HCT116 (cell line): ENCODE measurements at places on chromosomes 6 and 20. TPM values are rescaled to one million over a fixed set of nuclear protein-coding genes. Genes with fewer than 3 reads are reported as not detected.

The EMILIN3 gene
- total RNA-seq, result not detected

The PAX1 gene
- total RNA-seq, result not detected

The HLA-G gene
- total RNA-seq, result not detected

The PNPLA1 gene
- total RNA-seq, result 0.10 TPM

The BMP5 gene
- total RNA-seq, result not detected

The VWA7 gene
- 14.6 TPM for total RNA-seq

The NKX2-2 gene
- not detected for total RNA-seq

DNA sequence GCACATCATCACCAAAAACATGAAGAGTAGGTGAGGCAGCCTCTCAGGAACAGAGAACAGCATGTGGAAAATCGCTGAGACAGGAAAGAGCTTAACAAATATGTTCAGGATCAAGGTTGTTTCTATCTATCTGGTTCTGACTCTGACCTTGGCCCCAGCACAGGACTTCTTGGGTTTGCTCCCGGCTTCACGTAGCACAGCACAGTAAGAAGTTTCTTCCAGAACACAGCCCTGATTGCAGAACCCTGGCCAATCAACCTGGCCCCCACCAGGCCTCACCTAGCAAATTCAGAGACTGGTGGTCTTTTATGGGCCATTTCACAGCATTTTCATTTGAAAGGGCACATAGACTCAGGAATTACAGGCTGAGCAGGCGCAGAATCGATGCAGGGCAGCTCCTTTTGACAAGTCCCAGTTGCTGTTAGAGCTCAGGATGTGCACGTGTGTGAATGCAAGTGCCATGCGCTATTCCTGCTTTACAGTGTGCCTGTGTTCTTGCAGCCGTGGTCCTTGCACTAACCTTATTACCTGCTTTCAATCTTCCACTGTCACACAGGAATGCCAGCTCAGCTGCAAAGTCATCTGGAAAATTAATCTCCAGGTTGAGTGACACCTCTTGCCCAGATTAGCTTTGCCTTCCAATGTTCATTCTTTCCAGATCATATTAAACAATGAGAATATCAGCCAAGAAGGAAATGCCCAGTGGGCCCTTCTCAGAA is 100.5 kb upstream of the SLC2A12 start:
- no peak for DNase-seq

DNA sequence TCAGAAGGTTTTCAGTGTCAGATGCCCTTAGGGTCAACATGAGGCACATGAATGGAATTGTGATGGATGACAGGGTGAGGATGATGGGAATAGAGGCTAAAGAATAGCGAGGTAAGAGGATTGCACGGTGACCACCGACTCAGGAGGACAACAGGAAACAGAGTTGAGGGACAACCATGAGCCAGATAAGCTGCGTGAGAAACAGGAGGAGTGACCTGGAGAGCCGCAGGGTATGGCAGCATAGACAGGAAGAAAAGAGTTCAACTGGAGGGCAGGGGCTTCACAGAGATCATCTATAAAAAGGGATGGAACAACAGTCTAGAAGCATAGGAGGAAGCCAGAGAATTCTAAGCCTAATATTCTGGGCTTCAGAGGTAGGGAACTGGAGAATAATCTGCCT is 84.7 kb upstream of the ENPP5 start:
- no peak for DNase-seq

DNA sequence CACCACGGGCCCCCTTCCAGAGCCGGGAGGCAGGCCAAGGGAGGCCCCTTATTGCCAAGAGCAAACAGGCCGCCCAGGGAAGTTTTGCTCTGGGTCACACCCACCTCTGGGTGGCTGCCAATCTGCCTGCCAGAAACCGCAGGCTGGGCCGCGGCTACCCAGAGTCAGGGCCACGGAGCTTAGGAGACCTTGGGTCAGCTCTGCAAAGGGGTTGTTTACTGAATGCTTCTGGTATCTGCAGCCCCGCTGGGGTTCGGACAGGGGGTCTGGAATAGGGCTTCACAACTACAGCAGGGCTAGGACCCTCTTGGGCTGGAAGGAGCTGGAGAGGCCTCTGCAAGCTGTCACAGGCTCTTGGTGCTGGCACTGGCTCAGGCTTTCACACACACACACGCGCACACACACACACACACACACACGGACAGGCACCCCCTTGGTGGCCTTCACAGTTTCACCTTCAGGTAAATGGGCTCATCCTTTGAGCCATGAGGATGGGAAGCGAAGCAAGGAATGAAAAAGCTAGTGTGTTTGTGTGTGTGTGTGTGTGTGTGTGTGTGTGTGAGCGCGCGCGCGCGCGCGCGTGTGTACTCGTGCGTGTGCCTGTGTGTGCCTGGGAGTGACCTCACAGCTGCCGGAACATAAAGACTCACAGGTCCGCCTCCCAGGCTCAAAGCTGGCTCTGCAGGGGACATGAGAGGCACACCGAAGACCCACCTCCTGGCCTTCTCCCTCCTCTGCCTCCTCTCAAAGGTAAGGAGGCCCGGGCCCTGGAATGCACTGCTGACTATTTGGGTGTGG is at the start of gene CCN5:
Gene CCN5 (plus strand): TSS at position 669 of the 798 bp plus-strand sequence. CDS start 22 bp downstream, at position 691.
- peak; percentile 32 for DNase-seq

DNA sequence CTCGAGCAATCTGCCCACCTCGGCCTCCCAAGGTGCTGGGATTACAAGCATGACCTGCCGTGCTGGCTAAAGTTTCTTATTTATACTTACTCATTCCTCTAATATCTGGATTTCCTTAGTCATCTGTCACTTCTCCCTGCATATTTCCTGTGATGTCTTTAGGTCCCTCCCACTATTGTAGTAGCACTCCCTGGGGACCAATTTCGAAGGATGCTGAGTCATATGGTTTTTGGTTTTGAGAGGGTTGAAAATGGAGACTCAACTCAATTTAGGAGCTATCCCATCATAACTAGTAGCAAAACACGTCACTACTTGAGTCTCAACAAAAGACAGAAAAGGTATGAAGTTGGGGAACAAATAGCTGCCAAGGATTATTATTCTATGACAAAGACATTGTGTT is 20.2 kb downstream of the MCUR1 start:
- no peak for DNase-seq

DNA sequence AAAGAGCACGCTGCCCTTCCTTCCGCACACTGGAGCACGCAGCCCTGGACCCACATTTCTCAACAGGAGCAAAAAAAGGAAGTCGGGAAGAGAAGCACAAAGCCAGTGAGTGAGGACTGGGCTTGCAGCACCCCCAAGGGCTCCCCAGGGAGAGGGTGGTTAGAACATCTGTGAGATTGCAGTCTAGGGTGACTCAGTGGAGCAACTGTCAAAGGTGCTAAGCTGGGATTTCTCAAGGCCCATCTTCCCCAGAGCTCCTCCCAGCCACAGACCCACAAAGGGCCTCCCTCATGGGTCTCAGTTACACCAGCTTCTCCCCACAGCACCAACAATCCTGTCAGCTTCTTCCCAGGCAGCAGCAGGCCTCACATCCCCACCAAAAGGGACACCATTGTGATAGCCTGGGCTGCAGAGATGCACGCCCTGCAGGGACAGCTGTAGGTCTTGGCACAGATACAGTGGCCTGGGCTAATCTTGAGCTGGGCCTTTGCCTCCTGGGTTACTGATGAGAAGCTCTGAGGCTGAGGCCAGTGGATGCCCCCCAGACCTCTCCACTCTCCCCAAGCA is 39.6 kb upstream of the CD93 start:
- DNase-seq, result no peak

- DNase-seq, result no peak
These were observed 293.9 kb upstream of the FOXQ1 start for GRCh38 chr6:1018041-1018440.

GRCh38 chr6:6191476-6191875 is 129.0 kb downstream of the F13A1 start:
- DNase-seq, result no peak

- no peak for DNase-seq
These were observed 260.7 kb downstream of the ALDH8A1 start for GRCh38 chr6:134689177-134689576.

- no peak for DNase-seq
These were observed 171.6 kb upstream of the SMLR1 start for GRCh38 chr6:130655586-130655985.

DNA sequence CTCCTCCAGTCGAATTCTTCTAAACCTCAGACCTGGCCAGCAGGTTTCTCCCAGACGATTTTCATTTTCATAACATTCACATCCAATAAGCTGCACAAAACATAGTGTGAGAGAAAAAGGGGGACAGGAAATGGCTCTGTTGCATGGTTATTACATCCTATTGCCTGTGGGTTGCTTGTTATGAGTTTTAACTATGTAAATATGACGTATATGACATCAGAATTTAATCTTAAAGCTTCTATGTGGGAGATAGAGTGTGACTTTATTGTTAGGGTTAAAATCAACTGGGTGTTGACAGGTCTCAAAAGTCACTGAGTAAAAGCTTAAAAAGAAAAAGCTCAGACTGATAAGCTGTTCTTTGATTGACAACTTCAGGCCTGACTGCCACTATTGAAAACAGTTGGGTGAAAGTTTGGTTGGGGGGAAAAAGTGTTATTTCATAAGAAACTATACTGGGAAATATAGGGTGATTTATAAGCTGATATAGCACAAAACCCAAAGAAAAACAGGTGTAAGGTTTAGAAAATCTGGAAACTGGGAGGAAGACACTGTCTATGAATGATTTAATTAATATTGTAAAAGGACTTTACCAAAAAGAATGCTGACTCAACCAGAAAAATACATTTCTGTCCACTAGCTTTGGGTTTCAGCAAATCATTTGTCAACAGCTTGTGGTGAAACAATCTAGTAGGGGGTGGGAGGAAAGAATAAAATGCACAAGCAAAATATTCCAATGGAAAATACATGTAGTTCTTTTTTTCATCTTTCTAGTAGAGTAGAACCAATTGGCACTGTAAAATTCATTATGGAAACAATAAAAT is 134.1 kb upstream of the CEP162 start:
- no peak for DNase-seq

DNA sequence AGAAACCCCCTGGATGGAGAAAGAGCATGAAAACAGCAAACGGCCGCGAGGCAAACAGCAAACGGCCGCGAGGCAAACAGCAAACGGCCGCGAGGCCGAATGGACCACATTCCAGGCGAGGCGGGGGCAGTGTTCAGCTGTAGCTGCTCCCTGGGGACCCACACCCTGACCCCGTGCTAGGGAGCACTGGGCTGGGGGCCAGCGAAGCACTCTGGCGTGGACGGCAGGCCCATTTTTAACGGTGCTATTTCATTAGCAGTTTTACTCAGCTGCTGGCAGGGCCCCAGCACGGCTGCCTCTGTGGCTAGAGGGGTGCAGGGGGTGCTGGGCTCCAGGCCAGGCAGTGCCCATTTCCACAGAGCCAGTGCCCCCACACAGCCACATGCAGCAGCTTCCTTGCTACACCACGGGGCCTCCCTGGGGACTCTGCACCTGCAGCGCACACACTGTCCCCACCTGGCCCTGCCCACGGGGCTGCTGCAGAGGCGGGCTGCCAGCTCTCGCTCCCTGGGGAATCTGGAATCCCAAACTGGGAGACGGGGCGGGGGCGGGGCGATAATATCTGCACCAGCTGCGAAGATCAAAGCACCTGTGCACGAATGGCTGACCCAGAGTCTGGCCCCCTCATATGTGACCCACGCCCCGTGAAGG is 35.6 kb upstream of the SLCO4A1 start:
- DNase-seq, result no peak

DNA sequence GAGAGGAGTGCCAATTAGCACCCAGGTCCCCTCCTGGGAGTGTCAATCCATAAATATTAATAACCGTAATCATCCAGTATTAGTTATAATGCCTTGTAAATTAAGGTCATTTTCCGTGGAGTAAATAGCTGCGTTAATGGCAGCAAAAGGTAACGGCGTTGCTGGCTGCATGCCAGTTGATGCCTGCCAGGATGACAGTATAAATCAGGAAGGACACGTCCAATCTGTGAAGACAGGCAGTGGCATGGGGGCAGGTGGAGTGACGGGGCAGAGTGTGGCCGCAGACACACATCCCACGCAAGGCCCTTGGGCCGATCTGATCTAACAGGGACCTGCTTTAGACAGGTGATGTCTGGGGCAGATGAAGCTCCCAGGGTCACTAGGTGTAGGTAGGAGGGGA is 49.1 kb downstream of the KCNB1 start:
- no peak for DNase-seq

- no peak for DNase-seq
These were observed 213.6 kb upstream of the HTR1E start for GRCh38 chr6:86723729-86724128.

- no peak for DNase-seq
These were observed 11.8 kb downstream of the TRIM10 start for GRCh38 chr6:30149234-30149633.

- no peak for DNase-seq
These were observed 216.9 kb upstream of the BTBD3 start for GRCh38 chr20:11700831-11701230.

DNA sequence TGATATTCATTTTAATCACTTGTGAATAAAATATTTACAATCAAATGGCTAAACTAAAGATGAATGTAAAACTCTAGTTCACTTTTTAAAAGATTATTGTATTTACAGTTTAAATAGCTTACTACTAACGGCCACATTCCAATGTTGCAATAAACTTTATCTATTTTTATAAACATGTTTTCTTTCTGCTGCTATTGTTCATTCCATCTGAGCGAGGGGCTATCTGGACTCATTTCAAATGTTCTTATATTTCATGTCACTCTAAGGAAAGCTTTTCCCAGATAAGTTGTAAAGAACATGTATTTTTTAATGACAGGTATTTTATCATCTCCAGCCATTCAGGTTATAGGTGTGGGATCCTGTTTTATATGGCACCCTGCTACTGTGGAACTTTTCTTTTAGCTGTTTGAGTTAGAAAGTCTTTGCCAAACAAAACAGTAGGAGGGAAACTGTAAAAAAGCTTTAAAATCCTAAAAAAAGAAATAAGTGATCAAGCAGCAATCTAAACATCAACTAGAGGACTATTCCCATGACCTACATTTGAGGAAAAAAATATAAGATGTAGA is 42.5 kb downstream of the HMGCLL1 start:
- DNase-seq, result no peak

- no peak for DNase-seq
These were observed 176.6 kb upstream of the FERMT1 start for GRCh38 chr20:6299456-6299855.

DNA sequence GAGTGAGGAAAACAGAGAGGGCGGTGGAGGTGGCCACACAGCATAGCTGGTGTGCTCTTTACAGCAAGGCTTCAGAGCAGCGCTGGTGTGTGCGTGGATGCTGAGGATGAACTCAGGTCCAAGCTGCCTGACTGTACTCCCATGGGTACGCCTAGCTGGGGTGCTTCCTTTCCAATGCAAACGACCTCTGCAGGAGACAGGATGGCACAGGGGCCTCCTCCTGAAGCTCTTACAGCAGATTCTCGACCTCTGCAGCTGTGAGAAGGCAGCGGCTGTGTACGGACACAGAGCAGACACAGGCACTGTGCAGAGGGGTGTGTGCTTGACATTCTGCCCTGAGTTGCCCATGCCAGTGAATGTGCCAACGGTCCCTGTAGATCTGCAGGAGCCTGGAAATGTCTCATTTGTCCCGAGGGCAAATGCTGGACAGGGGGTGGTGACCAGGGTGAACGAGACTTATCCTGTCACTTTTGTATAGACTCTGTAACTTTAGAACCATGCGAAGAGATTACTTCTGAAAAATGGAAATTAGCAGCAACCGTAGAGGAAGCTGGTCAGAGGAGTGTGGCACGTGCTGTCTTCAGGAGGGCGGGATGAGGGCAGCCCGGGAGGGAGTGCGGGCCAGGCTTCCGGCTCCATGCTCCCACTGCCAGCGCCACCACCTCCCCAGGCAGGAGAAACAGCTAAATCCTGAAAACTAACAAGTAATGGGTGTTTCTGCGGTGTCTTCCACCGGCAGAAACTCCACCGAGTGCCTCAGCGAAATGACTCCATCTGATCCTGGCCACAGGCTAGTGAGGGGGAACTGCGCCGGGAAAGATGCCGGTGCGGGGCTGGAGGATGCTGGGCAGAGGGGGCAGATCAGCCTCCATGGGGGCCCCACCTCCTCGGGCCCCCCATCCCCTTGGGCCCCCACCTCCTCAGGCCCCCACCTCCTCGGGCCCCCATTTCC is 120.9 kb upstream of the RPS6KA2 start:
- DNase-seq, result no peak
